ENCODE measurements at places on chromosomes 3 and 15. TPM values are rescaled to one million over a fixed set of nuclear protein-coding genes. Genes with fewer than 3 reads are reported as not detected.

GRCh38 chr3:174466471-174467054 lies 392.6 kb upstream of the NAALADL2 start:
- no peak for DNase-seq

GRCh38 chr3:135007607-135008006 lies 212.5 kb downstream of the EPHB1 start:
- no peak for DNase-seq

DNA sequence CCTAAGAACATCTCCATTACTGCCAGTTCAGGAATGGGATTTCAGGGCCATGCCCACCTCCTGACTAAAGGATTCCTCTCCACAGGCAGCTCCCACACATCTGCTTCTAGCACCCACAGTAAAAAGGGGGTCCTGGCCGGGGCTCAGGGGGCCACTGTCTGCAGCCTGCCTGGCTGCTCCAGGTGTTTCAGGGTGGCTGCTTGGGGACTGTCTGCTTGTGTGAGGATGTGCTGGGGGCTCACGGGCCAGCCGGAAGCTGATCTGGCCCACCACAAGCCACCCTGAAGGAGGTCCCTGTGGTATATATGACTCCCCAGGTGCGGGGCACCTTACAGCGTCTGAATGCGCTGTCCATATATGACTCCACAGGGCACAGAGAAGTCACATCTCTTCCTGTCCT lies 135.4 kb downstream of the NSMCE3 start:
- DNase-seq, result no peak

- DNase-seq, result no peak
These were observed 369.1 kb downstream of the RBMS3 start for GRCh38 chr3:29649815-29650547.

CXCR6 gene
- 1.8 TPM for total RNA-seq

GRCh38 chr3:25437953-25438352 lies 9.9 kb downstream of the RARB start:
- no peak for DNase-seq

- DNase-seq, result no peak
These were observed 283.0 kb upstream of the WNT5A start for GRCh38 chr3:55770077-55770476.

GRCh38 chr15:39202641-39203040 lies 378.2 kb upstream of the THBS1 start:
- DNase-seq, result no peak

- DNase-seq, result no peak
These were observed 540.3 kb upstream of the CCDC54 start for GRCh38 chr3:106836906-106837305.

- DNase-seq, result no peak
These were observed 6.7 kb upstream of the CSK start for GRCh38 chr15:74775132-74775562.

- DNase-seq, result no peak
These were observed 262.1 kb upstream of the TGFBR2 start for GRCh38 chr3:30344288-30344687.

C2CD4B gene
- total RNA-seq, result 0.16 TPM

REC114 gene
- not detected for total RNA-seq

PRR23A gene
- not detected for total RNA-seq

Data from activated naive CD4-positive, alpha-beta T cell treated with anti-CD3 and anti-CD28 coated beads, Interleukin-2, amount 50 U/mL, for 72 hours (primary cell).